Fibroblast of lung (primary cell): ENCODE measurements at places on chromosomes 7 and 10. TPM values are rescaled to one million over a fixed set of nuclear protein-coding genes. Genes with fewer than 3 reads are reported as not detected.
A peak's percentile ranks its signal among the peaks of the same experiment; 100 is the strongest.

DNA sequence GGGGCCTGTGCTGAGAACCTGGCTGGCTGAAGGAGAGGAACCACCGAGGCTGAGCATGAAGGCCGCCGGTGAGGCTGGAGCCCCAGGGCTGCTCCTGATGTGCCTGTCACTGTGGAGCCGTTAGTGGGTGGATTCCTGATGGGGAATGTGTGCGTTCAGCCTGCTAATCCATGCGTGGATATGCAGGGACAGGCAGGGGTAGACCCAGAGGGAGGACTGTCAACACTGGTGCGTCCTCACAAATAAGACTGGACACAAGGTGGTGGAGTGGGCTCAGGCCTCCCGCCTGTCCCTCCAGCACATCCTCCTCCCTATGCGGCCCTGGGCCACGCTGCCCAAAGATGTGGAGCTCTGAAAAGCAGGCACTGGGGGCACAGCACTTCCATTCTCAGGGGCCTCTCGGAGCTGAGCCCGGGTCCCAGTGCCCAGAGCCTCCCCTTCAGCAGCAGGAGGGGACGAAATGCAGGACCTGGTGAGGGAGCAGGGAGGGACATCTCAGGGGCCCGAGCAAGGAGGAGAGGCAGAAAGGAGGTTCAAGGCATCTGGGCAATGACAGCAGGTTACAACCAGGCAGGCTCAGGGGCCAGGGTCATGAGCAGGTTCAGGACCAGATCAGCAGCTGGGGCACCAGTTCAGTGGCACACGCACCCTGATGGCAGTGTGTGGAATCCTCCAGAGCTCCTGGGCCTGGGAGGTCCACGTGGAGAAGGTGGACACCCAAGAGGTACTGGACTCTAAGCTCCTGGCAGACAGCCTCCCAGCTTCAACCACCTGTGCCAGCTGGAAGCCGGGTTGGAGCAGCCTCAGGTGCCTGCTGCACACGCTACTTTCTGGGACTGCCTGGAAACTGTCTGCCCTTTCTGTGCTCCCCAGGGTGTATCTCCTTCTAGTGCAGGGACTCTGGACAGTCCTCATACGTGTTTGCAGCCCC, 33.5 kb upstream of the ANTXRL start:
- no peak for DNase-seq

DNA sequence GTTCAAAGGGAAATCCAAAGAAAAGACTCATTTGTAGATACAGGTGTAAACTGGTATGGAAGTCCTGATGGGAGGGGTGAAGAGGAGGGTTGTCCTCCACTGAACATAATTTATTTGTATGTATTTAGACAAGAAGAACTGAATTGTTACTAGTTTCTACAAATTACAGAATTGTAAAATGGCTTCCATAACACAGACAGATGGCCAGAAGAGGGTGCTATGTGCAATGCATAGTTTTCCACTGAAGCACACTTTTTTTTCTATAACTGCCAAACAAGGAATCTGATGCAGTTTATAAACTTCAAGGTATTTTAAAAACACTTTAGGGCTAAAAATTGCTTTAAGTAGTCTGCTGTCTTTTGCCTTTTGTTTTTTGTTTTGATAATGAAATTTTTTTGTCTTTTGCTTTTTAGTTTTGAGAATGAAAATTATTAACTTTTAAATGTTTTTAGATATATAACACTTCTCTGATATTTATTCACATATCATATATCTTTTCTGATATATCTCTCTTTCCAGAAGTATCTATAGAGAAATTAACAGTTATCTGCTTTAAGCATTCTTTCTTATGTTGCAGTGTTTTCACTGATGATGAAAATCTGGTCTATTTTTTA, 58.5 kb downstream of the PHYHIPL start:
- peak; percentile 45 for DNase-seq

DNA sequence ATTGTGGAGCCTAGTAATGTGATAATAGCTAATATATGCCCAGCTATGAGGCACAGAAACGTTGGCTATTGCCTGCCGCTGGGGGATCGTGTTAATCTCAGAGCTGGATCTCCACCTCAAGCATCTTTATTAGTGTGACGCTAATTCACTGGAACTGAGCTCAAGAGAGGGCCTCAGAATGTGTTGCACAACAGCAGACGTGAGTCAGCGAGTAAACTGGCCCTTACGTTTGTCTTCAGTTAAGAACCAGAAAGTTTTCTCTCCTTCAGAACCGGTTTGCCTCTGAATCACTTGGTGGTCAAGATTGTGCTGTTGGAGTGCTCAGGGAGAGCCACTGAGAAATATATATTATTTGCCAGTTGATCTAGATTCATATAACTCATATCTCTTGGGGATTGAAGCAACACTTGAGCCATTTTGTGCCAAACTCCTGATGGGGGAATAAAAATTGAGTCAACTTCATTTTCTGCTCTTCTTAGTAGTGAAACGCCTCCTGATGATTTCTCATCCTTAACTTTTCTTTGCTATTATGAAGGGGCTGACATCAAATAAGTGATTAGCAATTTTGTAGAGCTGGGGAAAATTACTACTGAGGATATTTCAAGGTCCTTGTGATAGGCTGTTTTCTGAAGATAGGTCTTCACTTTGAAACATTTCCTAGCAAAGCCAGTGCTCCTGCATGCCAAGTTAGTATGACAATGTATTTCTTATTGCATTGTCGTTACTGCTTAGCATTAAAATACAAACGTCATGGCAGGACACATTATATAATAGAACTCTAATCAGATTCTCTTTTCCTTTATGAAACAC, 22.3 kb downstream of the BZW2 start:
- peak; percentile 100 for DNase-seq

- no peak for DNase-seq
Measured at GRCh38 chr7:4784799-4785198, 9.4 kb downstream of the AP5Z1 start.

- DNase-seq = no peak
Measured at GRCh38 chr10:11568578-11568977, 42.9 kb downstream of the USP6NL start.

GRCh38 chr7:130890176-130891020, 156.4 kb upstream of the KLF14 start:
- peak; percentile 94 for DNase-seq

- DNase-seq = peak; percentile 75
Measured at GRCh38 chr7:130418306-130418705, 22.5 kb downstream of the CEP41 start.

DNA sequence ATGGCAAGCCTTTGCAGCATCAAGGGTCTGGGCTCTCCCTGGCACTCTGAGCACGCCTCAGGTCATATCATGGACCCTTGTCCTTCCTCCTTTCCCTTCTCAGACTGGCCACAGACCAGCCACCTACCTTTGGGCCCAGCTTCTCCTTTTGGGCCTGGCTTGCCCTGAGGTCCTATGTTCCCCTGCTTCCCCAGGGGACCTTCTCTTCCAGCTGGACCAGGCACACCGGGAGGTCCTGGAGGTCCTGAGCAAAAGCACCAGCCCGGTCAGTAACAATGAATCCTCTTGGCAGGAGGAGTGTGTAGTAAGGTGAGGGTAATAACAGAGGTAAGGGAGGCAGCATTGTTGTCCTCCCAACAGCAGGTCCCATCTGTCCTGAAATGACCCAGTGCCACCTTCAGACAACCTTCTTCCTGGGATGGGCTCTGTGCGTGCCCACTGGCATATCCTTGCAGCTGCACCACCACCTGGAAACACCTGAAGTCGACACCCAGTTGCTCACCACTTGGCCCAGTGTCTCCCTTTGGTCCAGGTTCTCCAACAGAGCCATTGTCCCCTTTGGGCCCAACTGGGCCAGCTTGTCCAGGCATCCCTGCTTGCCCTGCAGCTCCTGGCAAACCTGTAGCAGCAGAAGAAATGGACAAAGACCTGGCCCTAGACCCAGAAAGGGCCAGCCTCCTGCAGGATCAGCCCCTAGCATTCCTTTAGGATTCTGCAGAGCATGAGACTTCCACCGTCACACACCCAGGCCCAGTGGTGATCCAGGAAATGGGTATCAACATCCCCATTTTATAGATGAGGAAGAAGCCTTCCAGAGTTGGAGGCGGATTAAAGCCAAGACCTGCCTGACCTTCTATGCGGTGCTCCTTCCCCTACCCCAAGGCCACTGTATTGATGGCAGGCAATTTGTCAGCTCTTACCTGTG, 6.4 kb downstream of the SFTPD start:
- no peak for DNase-seq

GRCh38 chr10:1418031-1418550, 319.2 kb downstream of the ADARB2 start:
- no peak for DNase-seq

DNA sequence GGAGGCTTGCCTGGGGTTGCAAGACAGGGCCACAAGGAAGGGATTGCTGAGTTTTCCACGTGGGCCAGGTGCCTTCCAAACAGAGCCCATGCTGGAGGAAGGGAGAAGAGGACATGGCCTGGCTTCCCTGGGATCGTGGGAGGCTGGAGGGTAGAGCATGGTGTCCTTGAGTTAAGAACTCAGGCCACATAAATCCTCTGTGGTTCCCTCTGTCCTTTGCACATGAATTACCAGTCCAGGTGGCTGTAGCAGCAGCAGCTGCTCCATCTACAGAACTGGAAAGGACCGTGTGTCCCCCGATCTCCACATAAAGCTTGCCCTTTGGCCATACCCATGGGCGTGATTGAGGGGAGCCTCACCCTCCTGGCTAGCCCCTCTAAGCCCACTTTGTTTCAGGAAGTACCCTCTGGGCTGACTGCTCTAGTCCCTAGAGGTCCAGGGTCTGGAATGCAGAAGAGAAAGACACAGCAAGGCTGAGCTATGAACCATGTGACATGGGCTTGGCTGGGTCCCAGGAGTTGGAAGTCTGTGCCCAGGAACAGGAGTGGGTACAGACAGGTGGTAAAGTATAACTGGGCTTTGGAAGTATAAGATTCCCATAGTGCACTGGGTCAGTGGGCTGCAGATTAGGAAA, 84.9 kb downstream of the C10orf105 start:
- DNase-seq = no peak

DNA sequence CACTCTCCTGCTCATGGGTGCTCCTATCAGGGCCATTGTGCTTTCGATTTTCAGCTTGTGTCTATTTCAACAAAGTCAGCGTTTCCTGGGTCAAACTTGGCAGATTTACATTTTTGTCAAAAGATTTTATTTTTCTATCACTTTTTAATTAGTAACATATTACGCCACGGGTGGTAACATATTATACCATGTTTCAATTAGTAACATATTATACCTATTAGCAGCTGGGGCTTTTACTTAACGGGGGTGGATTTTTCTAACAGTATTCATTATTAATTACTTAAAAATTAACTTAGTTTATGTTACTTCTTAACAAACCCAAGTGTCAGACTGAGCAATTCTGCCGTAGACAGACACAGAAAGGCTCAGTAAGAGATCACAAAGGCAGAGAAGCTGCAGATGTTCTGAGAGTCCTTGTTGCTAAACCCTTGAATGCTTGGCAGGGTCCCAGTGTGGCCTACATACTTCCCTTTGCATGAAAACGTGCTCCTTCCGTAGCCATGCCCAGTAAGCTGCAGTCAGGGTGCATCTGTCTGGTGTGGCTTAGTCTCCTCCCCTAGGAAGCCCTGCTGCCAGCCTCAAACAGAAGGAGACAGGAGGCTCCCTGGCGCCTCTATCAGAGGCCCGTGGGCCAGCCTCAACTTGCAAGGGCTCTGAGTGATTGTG, 263.1 kb upstream of the CXCL12 start:
- DNase-seq = peak; percentile 71

- no peak for DNase-seq
Measured at GRCh38 chr10:89134963-89135362, 72.2 kb downstream of the CH25H start.

- DNase-seq = peak; percentile 37
Measured at GRCh38 chr10:132396494-132397035, 435 bp upstream of the PWWP2B start.

- no peak for DNase-seq
Measured at GRCh38 chr7:24743471-24743870, 13.8 kb downstream of the GSDME start.

GRCh38 chr7:153399554-153399940, 640.0 kb downstream of the ACTR3B start:
- DNase-seq = no peak

DNA sequence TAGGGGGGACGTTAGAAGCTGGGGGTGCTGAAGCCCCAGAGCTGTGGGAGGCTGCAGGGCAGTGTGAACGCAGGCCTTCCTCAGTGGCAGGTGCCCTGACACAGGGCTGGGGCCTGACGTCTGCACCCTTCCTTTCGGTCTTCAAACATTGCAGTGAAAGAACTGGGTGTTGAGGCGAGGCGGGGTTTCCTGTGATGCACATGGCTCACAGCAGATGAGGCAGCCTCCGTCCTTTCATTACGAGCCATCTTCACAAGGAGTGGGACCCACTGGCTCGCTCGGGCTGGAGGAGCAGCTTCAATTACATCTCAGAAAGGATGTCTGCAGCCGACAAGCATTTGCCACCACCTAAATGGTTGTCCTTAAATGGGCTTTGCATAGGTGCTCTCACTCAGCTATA, 180.3 kb upstream of the SHH start:
- DNase-seq = no peak

DNA sequence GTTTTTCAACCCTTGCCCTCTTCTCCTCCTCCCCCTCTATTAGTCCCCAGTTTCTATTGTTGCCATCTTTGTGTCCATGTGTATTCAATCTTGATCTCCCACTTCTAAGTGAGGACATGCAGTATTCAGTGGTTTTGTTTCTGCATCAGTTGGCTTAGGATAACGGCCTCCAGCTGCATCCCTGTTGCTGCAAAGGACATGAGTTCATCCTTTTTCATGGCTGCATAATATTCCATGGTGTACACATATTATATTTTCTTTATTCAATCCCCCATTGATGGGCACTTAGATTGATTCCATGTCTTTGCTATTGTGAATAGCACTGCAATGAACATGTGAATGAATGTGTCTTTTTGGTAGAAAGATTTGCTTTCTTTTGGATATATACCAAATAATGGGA, 190.4 kb upstream of the LYZL1 start:
- no peak for DNase-seq

GRCh38 chr7:35571611-35572240, 123.2 kb downstream of the HERPUD2 start:
- no peak for DNase-seq

Gene EBLN1
- total RNA-seq = not detected in 2 replicates

Gene SLC26A3
- total RNA-seq = not detected in 2 replicates

Gene ETV1
- 12.8 and 26.4 TPM in 2 replicates for total RNA-seq

Gene TAS2R3
- 1.3 and 2.8 TPM in 2 replicates for total RNA-seq

Gene EIF4H
- 308 and 361 TPM in 2 replicates for total RNA-seq

Gene TMEM225B
- total RNA-seq = 0.51 and 1.2 TPM in 2 replicates

Gene CCL24
- total RNA-seq = not detected in 2 replicates

Gene DENND2A
- 39.0 and 40.8 TPM in 2 replicates for total RNA-seq

Gene WNT8B
- not detected in 2 replicates for total RNA-seq
